ENCODE measurements at places on chromosomes 3 and 15.
A peak's percentile ranks its signal among the peaks of the same experiment; 100 is the strongest.

GRCh38 chr15:70702584-70702983 lies 60.8 kb downstream of the UACA start:
- DNase-seq, result no peak

- DNase-seq, result no peak
Measured at GRCh38 chr3:157247391-157247790, 87.4 kb upstream of the CCNL1 start.

DNA sequence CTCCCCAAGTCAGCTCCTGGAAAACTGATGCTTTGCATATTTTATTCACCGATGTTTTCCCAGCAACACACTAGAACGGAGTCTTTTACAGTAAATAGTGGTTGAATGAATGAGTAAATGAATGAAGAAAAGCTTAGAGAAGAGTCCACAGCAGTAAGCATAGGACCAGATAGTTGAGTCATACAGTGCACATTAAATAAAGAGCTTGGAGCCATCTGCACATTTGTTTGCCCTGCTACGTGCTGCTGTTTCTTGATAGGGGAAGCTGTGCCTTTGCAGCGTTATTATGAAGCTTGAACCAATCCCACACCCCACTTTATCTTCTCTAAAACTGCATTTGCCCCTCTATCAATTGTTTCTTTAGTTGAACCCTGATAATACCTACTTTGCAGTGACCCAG lies 1.2 kb downstream of the FAM98B start:
- DNase-seq, result no peak

DNA sequence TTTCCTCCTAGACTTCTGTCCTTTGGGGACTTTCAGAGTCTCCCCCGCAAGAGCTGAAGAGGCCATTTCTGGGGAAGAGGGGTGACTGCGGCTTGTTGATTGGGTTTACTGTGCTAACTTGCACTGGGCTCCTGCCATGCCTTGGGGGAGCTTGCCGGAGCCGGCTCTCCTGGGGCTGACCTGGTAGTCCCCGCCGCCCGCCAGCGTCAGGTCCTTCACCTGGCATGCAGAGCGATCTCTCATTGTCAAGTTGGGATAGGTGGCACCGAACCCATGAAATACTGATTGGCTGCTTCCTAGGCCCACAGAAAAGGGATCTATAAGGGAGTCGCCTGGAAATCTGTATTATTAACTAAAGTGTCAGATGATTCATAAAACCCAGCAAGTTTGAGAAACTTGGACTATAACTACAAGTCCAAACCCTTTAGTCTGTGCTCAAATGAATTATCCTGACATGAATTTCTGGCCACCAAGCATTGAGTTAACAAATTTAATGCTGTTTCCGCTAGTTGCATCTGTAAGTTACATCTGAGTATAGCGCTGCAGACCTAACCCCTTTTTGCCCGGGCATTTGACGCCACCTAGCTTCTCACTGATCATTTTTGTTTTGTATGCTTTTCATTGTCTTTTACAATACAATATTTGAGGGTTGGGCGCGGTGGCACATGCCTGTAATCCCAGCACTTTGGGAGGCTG lies 607 bp upstream of the IMP3 start:
- peak; percentile 79 for DNase-seq

DNA sequence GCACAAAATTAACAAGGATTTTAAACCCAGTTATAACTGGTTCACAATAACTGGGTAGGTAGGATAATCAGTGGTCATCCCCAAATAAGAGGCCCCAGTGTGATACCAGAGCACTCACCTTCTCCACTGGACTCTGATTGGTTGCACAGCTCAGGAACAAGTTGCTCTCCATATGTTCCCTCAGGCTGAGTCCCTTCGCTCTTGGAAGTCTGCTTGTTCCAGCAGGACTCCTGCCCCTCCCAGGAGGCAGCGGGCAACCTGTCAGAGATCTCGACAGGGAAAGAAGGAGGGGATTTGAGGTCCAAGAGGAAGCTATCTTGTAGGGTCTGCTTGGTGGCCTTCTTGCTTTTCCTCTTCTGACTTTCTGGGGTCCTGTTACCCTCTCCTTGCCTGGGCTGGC lies 51.6 kb upstream of the HEG1 start:
- no peak for DNase-seq

GRCh38 chr3:184726497-184726896 lies 14.6 kb upstream of the MAGEF1 start:
- no peak for DNase-seq

GRCh38 chr3:27686642-27687041 lies 35.5 kb downstream of the EOMES start:
- no peak for DNase-seq

- DNase-seq, result no peak
Measured at GRCh38 chr15:74897300-74897701, 7.5 kb downstream of the MPI start.

- no peak for DNase-seq
Measured at GRCh38 chr3:151751161-151751560, 17.4 kb downstream of the AADACL2 start.

GRCh38 chr3:179233043-179233442 lies 17.9 kb downstream of the KCNMB3 start:
- no peak for DNase-seq

- no peak for DNase-seq
Measured at GRCh38 chr3:9109568-9109914, 139.9 kb downstream of the SRGAP3 start.

- DNase-seq, result no peak
Measured at GRCh38 chr15:100844167-100844566, 35.5 kb upstream of the ALDH1A3 start.

- no peak for DNase-seq
Measured at GRCh38 chr3:126528800-126529541, 5.0 kb downstream of the CHST13 start.

DNA sequence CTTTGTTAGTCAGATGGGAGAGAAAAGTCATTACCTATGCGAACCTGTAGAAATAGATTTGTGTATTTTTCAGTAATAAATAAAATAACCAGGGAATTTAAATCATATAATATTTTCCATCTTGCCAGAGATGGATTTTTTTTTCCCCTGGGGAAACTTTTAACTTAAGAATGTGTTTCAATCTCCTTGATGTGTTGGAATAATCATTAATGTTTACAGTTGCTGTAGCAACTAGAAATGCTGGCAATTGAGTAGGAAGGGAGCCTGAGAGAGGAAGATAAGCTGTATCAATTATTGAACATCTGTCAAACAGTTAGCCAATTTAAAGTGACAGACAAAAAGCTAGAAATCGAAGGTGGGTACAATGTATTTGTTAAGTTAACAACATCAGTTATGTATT lies 259.5 kb downstream of the IL5RA start:
- DNase-seq, result no peak

GRCh38 chr3:13717222-13717895 lies 162.5 kb downstream of the WNT7A start:
- DNase-seq, result peak; percentile 8

DNA sequence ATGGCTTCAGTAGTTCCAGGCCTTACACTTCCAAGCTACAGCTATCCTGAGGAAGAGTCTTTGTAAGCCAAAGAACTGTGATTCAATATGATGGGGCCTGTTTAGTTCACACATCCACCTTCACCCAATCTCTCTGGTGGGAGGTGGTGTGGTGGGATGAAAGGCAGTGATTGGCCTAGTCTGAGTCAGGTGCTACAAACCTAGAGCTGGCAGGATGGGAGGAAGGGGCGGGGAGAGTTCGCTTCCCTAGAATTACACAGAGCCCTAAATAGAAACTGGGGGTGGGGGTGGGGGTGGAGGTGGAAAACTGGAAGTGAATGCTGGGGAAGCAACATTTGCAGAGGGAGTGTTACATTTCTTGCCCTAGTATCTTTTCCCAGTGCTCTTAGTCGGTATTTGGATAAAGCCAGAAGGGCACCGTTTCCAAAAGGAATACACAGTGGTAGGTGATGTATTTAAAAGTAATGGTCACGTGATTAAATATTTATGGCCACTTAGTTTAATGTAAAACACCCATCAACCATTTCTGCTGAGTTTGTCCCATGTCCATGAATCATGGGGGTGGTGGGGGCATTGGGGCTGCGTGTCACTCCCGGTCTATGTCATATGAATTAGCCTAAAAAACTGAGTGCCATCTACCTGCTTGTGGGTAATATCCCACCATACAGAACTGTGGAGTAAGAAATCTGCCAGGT lies 247.6 kb upstream of the PROK2 start:
- peak; percentile 27 for DNase-seq

- no peak for DNase-seq
Measured at GRCh38 chr15:48469681-48470080, 138.5 kb downstream of the DUT start.

DNA sequence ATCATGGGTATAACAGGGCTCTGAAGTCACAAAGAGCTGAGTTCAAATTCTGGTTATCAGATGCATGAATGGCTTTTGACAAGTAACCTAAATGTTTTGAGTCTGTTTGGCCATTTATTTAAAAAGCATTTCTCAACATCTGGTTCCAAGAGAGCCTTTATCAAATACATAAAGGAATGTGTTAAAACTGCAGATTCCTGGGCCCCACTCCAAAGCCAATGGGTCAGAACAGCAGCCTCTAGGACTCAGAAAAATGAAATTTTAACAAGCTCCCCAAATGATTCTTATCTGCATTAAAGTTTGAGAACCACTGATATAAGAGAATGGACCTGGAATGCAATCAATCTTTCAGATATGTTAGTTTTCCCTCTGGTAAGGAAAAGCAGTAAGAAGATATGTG lies 3.4 kb downstream of the B4GALT4 start:
- no peak for DNase-seq

GRCh38 chr3:9793161-9793781 lies 389 bp downstream of the ARPC4 start:
- DNase-seq, result peak; percentile 62

- peak; percentile 88 for DNase-seq
Measured at GRCh38 chr15:40952301-40952900, 870 bp upstream of the CHAC1 start.

DNA sequence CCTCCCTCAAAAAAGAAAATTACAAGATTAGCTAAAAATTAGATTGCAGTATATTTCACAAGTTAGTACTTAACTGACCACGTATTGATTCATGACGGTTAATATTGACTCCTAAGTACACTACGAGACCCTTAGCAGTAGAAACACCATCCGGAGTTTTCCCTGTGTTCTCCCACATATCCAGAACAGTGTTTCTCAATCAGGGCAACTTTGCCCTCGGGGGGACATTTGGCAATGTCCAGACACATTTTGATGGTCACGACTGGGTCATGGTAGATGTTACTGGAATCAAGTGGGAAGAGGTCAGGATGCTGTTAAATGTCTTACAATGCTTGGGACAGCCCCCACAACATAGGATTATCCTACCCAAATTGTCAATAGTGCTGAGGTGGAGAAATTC lies 40.7 kb upstream of the LIPC start:
- DNase-seq, result no peak

- DNase-seq, result no peak
Measured at GRCh38 chr3:152458376-152459117, 189.8 kb downstream of the MBNL1 start.

DNA sequence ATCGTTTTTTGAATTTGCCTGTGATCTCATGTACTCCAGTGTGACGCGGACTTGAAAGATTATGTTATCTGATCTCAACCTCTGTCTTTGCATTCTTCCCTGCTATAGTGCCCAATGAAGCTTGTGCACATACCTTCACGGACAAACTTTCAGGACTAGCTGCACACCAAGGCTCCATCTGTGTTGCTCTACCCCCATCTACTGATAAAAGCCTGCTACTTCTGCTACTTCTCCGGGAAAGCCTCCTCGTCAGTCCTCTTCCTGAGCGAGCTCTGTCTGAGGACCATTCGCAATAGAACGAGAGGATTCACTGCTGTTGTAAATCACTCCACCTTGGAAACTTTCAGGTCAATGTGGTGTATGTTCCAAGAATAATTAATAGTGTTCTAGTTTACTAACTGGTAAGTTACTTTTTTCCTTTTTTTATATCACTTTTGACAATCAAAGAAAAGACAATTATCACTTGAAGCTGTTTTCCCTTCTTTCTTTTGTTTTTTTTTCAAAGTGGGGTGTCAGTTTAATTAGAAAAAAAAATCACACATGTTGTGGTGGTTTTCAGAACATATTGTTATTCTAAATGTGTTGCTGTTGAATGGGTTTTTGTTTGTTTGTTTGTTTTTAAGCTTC lies 217.6 kb downstream of the ARRDC4 start:
- DNase-seq, result peak; percentile 80

Measured in GM23338 (cell line).